ENCODE measurements at places on chromosomes 5 and 9. TPM values are rescaled to one million over a fixed set of nuclear protein-coding genes. Genes with fewer than 3 reads are reported as not detected.

GRCh38 chr5:120803282-120803681 is 339.2 kb downstream of the PRR16 start:
- no peak overlapping the region for H3K4me3 ChIP-seq
- no peaks in the 10 kb centered on the region for H3K36me3 ChIP-seq
- H3K4me1 ChIP-seq = no peaks in the 10 kb centered on the region
- H3K27ac ChIP-seq = no peak overlapping the region

- no peak overlapping the region for H3K4me3 ChIP-seq
- DNase-seq = no peak
- H3K27ac ChIP-seq = no peak overlapping the region
- no peaks in the 10 kb centered on the region for H3K36me3 ChIP-seq
Measured at GRCh38 chr9:89766991-89767390, 162.2 kb downstream of the GADD45G start.

GRCh38 chr9:121285835-121286687 is 18.1 kb downstream of the GSN start:
- H3K36me3 ChIP-seq = peaks cover 12% of the 10 kb centered on the region
- H3K4me1 ChIP-seq = peaks cover 86% of the 10 kb centered on the region
- no peak overlapping the region for H3K4me3 ChIP-seq
- no peaks in the 10 kb centered on the region for H3K27me3 ChIP-seq
- no peak for DNase-seq

GRCh38 chr5:94395468-94395867 is 222.9 kb downstream of the KIAA0825 start:
- no peak overlapping the region for H3K4me3 ChIP-seq
- H3K27me3 ChIP-seq = no peaks in the 10 kb centered on the region
- no peaks in the 10 kb centered on the region for H3K4me1 ChIP-seq
- no peaks in the 10 kb centered on the region for H3K36me3 ChIP-seq

- no peak for DNase-seq
- H3K27ac ChIP-seq = no peak overlapping the region
- no peak overlapping the region for H3K4me3 ChIP-seq
- H3K36me3 ChIP-seq = no peaks in the 10 kb centered on the region
- no peaks in the 10 kb centered on the region for H3K4me1 ChIP-seq
- H3K27me3 ChIP-seq = no peaks in the 10 kb centered on the region
Measured at GRCh38 chr5:52707616-52708015, 80.1 kb upstream of the ITGA1 start.

Gene ARID3C
- total RNA-seq = 1.1 TPM

DNA sequence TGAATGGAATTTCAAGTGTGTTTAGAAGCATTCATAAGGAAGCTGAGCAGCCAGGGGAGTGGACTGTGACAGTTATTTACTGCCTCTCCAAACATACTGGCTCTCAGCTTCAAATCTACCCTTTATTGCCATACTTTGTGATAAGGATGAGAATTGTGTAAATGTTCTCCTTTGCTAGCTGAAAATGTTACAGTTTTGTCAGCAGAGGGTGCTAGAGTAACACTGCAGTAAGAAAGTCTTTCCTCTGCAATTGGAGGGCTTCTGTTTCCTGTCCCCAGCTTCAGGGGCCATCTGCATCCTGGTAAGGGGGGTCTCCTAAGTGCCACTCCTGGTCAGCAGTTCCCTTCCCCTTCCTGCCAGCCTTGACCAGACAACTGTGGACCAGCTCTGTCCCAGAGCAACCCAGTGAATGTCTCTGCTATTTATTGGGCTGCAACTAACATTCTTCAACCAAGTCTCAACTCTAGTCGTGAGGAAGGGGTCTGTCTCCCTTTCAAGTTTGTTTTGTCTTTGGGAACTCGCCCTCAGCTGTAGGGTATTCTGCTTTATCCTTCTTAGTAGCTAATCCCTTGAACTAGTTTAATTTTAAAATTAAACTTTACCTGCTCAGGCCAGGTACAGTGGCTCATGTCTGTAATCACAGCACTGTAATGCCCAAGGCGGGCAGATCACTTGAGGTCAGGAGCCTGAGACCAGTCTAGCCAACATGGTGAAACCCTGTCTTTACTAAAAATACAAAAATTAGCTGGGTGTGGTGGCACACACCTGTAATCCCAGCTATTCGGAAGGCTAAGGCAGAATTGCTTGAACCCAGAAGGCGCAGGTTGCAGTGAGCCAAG is 45.3 kb downstream of the RAPGEF6 start:
- no peaks in the 10 kb centered on the region for H3K27me3 ChIP-seq
- H3K36me3 ChIP-seq = peaks cover 5% of the 10 kb centered on the region
- peak; percentile 48 for DNase-seq
- H3K27ac ChIP-seq = no peak overlapping the region

- DNase-seq = no peak
- H3K4me3 ChIP-seq = no peak overlapping the region
- peaks cover 3% of the 10 kb centered on the region for H3K4me1 ChIP-seq
- no peaks in the 10 kb centered on the region for H3K27me3 ChIP-seq
Measured at GRCh38 chr9:77677957-77678535, 29.9 kb upstream of the GNA14 start.

Gene CDH9
- total RNA-seq = 3.2 TPM

DNA sequence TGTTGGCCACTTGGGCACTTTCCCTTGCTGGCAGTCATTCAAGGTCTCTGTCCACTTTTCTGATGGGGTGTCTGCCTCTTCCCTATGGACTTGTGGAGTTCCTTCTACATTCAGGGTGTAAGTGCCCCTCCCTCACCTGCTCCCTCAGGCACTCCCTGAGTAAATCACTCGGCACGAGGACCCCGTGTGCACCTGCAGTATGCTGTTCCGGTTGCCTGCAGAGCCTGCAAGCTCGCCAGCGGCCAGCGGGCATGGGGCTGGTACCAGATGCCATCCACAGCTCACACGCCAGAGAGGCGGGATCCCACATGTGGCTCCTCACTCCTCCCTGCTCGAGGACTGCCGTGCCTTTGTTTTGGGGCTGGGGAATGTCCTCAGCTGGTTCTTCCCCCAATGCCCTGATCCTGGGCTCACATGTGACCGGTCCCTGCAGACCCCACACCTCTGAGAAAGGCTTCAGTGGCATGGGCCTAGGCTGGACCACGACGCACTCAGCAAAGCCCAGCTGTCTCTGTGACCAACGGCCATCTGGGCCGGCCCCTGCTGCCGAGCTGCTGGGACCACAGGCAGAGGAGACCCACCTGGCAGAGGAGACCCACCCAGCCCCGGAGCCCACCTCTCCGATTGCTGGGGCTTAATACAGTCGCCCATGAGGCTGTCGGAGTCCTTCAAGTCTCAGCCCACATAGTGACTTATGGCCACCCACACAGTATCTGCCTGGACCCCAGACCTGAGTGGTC is 46.1 kb upstream of the CLPTM1L start:
- H3K27ac ChIP-seq = no peak overlapping the region
- H3K27me3 ChIP-seq = peaks cover 17% of the 10 kb centered on the region
- no peak for DNase-seq
- H3K4me3 ChIP-seq = no peak overlapping the region
- H3K36me3 ChIP-seq = no peaks in the 10 kb centered on the region

Gene SRD5A1
- 43.8 TPM for total RNA-seq

Gene MCIDAS
- total RNA-seq = not detected

- DNase-seq = no peak
- no peak overlapping the region for H3K4me3 ChIP-seq
- H3K27me3 ChIP-seq = no peaks in the 10 kb centered on the region
- H3K4me1 ChIP-seq = no peaks in the 10 kb centered on the region
Measured at GRCh38 chr9:18159254-18159653, 314.7 kb upstream of the ADAMTSL1 start.

Gene SHISAL2B
- 0.72 TPM for total RNA-seq

DNA sequence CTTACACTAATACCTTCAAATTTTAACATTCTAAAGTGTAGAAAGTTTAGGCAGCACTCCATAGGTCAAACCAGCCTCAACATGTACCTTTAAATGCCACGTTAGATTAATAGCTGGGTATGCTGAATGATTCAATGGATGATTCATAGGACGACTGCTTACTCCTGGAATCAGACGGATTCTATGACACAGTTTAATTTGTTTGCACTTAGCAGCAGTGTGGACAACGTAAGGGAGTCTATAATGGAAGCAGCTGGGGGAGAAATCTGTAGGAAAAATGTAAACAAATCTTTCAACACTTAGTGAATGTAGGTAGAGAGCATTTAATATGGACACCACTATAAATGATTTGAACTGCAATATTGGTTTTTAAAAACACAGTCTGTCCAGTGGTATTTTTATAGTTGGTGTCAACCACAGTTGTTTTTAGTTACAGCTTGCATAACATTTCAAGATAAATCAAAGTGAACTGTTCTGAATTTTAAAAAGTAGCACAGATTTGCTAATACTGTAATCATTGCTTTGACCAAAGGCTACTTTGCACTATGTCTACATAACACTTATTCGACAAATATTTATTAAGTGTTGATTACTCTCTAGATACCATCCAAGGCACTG is 701.5 kb upstream of the MEF2C start:
- DNase-seq = no peak
- H3K27ac ChIP-seq = no peak overlapping the region
- no peaks in the 10 kb centered on the region for H3K27me3 ChIP-seq
- no peaks in the 10 kb centered on the region for H3K36me3 ChIP-seq
- H3K4me3 ChIP-seq = no peak overlapping the region
- H3K4me1 ChIP-seq = no peaks in the 10 kb centered on the region

DNA sequence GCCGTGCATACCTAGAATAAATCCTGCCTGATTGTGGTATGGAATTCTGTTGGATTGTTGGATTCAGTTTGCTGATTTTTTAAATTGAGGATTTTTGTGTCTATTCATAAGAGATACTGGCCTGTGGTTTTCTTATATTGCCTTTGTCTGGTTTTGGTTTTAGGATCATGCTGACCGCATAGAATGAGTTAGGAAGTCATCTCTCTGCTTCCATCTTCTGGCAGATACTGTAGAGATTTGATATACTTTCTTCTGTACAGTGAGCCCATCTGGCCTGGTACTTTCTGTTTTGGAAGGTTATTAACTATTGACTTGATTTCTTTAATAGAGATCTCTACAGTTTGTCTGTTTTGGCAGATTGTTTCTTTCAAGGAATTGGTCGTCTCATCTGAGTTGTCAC is 14.7 kb downstream of the CEP72 start:
- no peaks in the 10 kb centered on the region for H3K27me3 ChIP-seq
- no peak overlapping the region for H3K4me3 ChIP-seq
- H3K4me1 ChIP-seq = no peaks in the 10 kb centered on the region
- DNase-seq = no peak

DNA sequence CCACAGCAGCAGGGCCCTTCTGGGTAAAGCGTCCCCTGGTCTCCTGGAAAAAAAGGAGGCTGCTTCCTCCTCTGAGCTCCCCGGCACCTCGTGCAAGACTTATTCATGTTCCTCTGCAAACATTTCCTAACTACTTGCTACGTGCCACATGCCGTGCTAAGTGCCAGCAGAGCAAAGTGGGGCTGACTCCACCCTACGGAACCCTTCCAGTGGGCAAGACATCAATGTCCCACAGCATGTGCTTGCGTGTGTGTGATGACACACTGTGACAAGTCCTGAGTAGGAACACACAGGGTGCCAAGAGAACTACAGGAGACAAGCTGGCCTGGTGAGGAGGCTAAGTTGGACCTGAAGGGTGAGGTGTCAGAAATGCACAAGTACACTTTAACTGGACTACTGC is 57.4 kb downstream of the SEMA4D start:
- no peak overlapping the region for H3K4me3 ChIP-seq
- peaks cover 80% of the 10 kb centered on the region for H3K4me1 ChIP-seq
- no peak overlapping the region for H3K27ac ChIP-seq
- DNase-seq = no peak
- H3K36me3 ChIP-seq = peaks cover 40% of the 10 kb centered on the region

Gene GLIPR2
- total RNA-seq = 30.6 TPM

Gene DCAF12
- total RNA-seq = 41.0 TPM

DNA sequence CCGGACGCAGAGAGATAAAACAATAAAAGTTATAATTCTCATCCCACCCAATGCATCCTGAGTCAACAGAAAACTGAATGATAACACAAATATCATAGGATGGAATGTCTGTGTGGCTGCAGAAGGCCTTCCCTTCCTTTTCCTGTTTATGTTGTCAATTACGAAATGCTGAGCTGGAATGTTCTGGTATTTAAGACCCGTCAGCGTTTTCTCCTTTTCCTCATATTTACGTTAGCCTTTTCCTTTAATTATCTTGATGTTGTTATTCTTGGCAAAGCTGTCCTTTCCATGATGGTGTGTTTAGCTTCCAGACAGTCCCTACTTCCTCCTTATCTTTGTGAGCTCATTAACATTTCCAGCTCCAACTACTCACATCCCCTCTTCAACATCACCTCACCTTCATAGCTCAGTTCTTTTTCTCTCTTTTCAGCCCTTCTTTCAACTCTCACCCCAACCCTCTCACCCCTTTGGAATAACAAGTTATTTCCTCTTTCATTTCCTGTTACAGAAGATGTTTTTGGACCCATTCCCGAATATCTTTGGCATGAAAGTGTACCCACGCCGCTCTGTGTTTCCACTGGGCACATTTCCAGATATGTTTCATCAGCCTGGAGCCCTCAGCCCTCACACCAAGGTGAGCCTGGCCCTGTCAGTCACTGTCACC is 221.6 kb downstream of the NR2F1-AS1 start:
- H3K27ac ChIP-seq = peak overlapping the region; percentile 33
- no peaks in the 10 kb centered on the region for H3K36me3 ChIP-seq
- no peak for DNase-seq
- H3K4me1 ChIP-seq = peaks cover 3% of the 10 kb centered on the region
- H3K4me3 ChIP-seq = no peak overlapping the region

- peaks cover 40% of the 10 kb centered on the region for H3K27me3 ChIP-seq
- H3K36me3 ChIP-seq = no peaks in the 10 kb centered on the region
- H3K27ac ChIP-seq = no peak overlapping the region
Measured at GRCh38 chr5:181114844-181115778, 15.9 kb downstream of the OR2V1 start.

Gene PCDHAC1
- 3.3 TPM for total RNA-seq

Gene PLAC8L1
- total RNA-seq = 0.39 TPM

DNA sequence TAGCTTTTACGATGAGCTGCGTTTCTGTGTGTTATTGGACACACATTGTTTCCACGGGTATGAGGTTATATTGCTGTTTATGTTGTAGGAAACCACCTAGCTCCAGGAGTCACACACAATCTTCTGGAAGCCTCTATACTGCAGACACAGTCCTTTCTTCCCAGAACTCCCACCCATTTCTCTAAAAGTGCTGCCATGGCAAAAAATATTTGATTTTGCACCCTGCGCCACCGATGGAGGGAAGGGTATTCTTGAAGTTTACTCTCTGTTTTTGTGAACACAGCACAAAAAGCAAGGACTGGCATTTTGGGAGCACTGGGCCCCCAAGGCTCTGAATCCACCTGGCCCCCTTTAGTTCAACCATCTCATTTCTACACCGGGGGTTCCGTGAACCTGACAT is 187.5 kb downstream of the ICE1 start:
- H3K4me3 ChIP-seq = no peak overlapping the region
- H3K27ac ChIP-seq = no peak overlapping the region

Gene CIZ1
- 18.5 TPM for total RNA-seq

GRCh38 chr5:133405275-133406034 is 206.9 kb downstream of the FSTL4 start:
- H3K4me3 ChIP-seq = no peak overlapping the region
- H3K36me3 ChIP-seq = no peaks in the 10 kb centered on the region
- H3K27ac ChIP-seq = no peak overlapping the region
- peaks cover 3% of the 10 kb centered on the region for H3K4me1 ChIP-seq
- H3K27me3 ChIP-seq = peaks cover 2% of the 10 kb centered on the region

- no peak for DNase-seq
- no peak overlapping the region for H3K27ac ChIP-seq
- no peak overlapping the region for H3K4me3 ChIP-seq
- no peaks in the 10 kb centered on the region for H3K36me3 ChIP-seq
- no peaks in the 10 kb centered on the region for H3K4me1 ChIP-seq
Measured at GRCh38 chr9:90881648-90882047, 80.0 kb downstream of the SYK start.

Measured in spinal cord (tissue), 10 donors.